Left kidney (tissue), 8 donors: ENCODE measurements at places on chromosomes 2 and 18. TPM values are rescaled to one million over a fixed set of nuclear protein-coding genes. Genes with fewer than 3 reads are reported as not detected.

DNA sequence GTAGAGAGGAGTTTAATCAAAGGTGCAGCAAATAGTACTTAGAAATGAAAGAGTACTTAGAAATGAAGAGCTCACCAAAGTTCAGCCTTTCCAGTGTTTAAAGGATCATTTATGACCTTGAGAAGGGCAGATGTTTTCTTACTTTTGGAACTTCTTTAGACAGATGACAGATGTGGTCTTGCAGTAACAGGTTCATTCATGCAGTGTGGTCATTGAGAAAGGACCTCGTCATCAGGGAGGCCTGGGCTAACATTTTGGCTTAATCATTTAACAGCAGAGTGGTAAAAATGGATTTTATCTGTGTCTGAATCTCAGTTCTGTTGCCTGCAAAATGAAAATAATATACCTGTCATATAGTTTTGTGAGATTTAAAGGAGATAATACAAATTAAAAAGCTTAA lies 75.1 kb upstream of the NT5C1B start:
- no peak for DNase-seq

DNA sequence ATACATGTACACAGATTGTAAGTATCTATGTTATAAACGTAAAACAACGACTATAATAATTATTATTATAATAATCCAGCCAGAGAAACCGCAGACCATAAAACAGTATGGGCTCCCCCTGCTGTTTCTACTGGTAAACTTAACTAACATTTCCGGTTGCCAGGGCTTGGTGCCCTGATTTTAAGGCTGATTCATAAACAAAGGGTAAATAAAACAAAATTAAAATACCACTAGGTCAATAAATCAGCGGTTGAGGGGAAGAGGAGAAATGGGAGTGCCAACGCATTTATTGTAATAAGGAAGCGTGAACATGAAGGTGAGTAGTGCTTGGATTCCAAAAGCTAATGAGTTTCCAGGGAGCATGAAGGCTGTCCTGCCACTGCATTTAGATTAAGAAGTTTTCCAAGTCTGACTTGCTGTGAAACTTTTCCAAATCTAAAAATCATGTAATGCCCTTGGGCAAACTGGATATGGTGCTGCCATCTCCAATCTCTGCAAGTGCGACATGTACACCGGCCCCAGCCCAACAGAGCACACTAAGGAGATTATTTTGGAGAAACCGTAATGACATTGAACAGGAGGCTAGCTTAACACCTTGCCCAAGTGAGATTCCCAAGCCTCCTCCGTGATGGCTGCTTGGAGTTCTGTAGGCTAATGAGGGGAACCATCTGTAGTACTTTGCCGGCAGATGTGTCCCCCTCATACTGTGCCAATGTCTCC lies 50.7 kb upstream of the HNRNPA3 start:
- no peak for DNase-seq

GRCh38 chr2:224669449-224669848 lies 46.7 kb downstream of the CCDC195 start:
- DNase-seq = no peak

DNA sequence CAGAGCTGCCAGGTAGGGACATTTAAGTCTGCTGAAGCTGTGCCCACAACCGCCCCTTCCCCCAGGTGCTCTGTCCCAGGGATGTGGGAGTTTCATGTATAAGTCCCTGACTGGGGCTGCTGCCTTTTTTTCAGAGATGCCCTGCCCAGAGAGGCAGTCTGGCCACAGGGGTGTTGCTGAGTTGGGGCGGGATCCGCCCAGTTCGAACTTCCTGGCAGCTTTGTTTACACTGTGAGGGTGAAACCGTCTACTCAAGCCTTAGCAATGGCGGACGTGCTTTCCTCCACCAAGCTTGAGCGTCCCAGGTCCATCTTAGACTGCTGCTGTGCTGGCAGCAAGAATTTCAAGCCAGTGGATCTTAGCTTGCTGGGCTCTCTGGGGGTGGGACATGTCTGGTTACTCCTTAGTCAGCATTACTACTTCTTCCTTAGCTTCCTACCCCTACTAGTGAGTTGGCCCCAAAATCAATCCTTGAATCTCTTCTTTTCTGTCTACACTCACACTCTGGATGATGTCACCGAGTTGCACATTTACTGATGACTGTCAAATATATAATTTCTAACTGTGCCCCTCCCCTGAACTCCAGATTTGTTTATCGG lies 31.8 kb upstream of the FSHR start:
- DNase-seq = no peak

- DNase-seq = no peak
Measured at GRCh38 chr2:236400594-236401360, 136.6 kb upstream of the ASB18 start.

DNA sequence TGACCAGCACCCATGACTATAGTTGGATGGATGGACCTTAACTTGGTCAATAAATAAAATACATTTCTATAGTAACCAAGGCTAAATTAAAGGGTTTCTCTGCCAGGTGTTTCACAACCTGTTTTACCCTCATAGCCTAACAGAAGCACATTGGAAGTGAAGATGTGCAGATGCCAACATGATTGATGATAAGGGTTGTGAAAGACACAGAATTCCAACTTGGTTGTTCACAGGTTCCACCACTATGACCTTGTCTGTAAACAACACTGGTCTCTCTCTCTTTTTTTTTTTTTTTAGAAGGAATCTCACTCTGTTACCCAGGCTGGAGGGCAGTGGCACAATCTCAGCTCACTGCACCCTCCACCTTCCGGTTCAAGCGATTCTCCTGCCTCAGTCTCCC lies 37.5 kb upstream of the PTH2R start:
- DNase-seq = no peak

DNA sequence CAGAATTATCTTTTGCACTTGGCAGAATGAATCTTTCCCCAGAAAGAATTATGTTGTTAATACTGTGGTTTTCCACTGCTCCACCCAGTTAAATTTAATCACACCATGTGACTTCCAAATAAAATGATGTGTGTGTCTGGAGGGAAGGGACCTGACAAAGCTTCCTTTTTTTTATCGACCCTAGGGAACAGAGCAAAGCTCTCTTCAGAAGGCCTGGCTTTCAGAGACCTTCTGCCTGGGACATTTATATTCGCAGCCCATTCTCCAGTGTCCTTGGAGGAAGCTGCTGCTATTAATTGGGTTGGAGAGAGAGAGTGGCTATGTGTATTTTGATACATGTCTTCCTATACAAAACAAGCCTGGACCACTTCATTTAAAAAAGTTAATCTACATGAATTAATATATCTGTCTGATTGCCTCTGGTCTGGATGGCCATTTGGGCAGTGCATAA lies 233.7 kb downstream of the PRKCE start:
- DNase-seq = no peak

The PLEK gene
- 4.7 TPM for polyA plus RNA-seq

The EFR3B gene
- 9.9 TPM for polyA plus RNA-seq

The MC5R gene
- polyA plus RNA-seq = 0.22 TPM

The IL1F10 gene
- not detected for polyA plus RNA-seq
